ENCODE measurements at places on chromosomes 11 and 22. TPM values are rescaled to one million over a fixed set of nuclear protein-coding genes. Genes with fewer than 3 reads are reported as not detected.

GRCh38 chr22:49402169-49402568 lies 425.5 kb downstream of the BRD1 start:
- no peak overlapping the region for H3K4me3 ChIP-seq
- no peak for DNase-seq
- H3K27me3 ChIP-seq: peaks cover 89% of the 10 kb centered on the region

DNA sequence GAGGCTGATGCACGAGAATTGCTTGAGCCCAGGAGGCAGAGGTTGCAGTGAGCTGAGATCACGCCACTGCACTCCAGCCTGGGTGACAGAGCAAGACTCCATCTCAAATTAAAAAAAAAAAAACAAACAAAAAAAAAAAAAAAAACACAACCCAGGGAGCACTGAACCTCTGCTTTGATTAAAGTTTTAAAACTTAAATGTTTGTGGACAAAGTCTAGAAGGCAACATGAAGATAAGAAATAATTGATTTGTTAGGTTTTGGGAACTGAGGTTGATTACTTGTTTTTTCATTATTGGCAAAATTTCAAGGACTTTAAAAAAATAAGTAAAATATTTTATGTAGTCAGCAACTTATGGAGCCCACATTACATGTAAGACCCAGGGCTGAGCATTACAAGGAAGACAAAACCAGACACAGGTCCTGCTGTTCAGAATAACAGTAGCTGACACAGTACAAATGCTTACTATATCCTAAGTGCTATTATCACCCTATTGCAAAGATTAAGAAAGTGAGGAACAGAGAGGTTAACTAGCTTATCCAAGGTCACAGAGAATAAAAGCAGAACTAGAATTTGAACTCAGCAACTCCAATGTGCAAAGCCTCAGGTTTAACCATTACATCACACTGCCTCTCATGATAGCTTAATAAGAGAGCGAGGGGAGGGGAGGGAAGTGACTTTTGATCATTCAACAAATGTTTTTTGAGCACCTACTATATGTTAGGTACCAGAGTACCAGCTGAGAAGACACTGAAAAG lies 2.3 kb upstream of the CRY2 start:
- no peaks in the 10 kb centered on the region for H3K27me3 ChIP-seq
- DNase-seq: no peak
- H3K27ac ChIP-seq: no peak overlapping the region
- H3K36me3 ChIP-seq: no peaks in the 10 kb centered on the region
- H3K4me1 ChIP-seq: peaks cover 49% of the 10 kb centered on the region

GRCh38 chr11:7513234-7514098 lies at the start of gene PPFIBP2:
TSS of gene PPFIBP2 (plus strand) at chr11:7513999. CDS start at chr11:7549476, 35,477 bp downstream.
- peak within 1 kb of the TSS; percentile 96 for H3K27ac ChIP-seq
- DNase-seq: peak; percentile 87
- H3K36me3 ChIP-seq: no peaks in the 10 kb centered on the region

GRCh38 chr11:95521133-95521542 lies 268.4 kb downstream of the FAM76B start:
- no peaks in the 10 kb centered on the region for H3K4me1 ChIP-seq
- H3K4me3 ChIP-seq: no peak overlapping the region
- H3K27ac ChIP-seq: no peak overlapping the region
- no peaks in the 10 kb centered on the region for H3K27me3 ChIP-seq
- H3K36me3 ChIP-seq: no peaks in the 10 kb centered on the region

GRCh38 chr11:68550485-68550817 lies 89.9 kb downstream of the PPP6R3 start:
- no peaks in the 10 kb centered on the region for H3K27me3 ChIP-seq
- H3K36me3 ChIP-seq: peaks cover 38% of the 10 kb centered on the region
- H3K27ac ChIP-seq: peak overlapping the region; percentile 55
- no peak overlapping the region for H3K4me3 ChIP-seq
- no peak for DNase-seq

GRCh38 chr11:2694995-2695939 lies 4.5 kb downstream of the KCNQ1OT1 start:
- H3K27ac ChIP-seq: no peak overlapping the region
- peaks cover 63% of the 10 kb centered on the region for H3K4me1 ChIP-seq
- no peaks in the 10 kb centered on the region for H3K27me3 ChIP-seq
- no peaks in the 10 kb centered on the region for H3K36me3 ChIP-seq

DNA sequence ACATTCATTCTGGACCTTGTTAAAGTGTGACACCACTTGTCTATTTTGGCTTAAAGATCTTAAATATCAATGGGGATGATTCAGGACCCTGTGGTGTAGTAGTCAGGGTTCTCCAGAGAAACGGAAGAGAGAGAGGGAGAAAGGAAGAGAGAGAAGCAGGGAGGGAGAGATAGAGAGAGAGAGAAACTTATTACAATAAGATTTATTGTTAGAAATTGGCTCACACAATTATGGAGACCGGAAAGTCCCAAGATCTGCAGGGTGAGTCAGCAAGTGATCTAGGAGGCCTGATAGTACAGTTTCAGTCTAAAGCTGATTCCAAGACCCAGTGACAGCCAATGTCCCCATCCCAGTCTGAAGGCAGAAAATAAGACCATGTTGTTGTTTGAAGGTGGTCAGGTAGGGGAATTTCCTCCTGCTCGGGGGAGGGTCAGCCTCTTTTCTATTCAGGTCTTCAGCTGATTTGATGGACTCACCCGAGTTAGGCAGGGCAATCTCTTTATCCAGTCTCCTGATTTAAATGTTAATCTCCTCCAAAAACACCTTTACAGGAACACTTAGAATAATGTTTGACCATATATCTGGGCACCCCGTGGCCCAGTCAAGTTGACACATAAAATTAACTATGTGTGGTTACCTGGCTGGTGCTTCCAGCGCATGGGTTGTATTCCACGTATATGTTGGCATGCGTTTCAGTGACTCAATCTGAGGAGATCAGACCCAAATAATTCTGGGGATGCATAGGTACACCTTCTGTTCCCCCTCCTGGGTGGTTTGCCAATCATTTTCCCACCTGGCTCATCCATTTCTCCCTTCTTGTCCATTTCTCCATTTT lies 1350.5 kb downstream of the TBC1D22A start:
- no peak overlapping the region for H3K27ac ChIP-seq
- no peak overlapping the region for H3K4me3 ChIP-seq
- H3K27me3 ChIP-seq: peaks cover 32% of the 10 kb centered on the region
- H3K4me1 ChIP-seq: no peaks in the 10 kb centered on the region

DNA sequence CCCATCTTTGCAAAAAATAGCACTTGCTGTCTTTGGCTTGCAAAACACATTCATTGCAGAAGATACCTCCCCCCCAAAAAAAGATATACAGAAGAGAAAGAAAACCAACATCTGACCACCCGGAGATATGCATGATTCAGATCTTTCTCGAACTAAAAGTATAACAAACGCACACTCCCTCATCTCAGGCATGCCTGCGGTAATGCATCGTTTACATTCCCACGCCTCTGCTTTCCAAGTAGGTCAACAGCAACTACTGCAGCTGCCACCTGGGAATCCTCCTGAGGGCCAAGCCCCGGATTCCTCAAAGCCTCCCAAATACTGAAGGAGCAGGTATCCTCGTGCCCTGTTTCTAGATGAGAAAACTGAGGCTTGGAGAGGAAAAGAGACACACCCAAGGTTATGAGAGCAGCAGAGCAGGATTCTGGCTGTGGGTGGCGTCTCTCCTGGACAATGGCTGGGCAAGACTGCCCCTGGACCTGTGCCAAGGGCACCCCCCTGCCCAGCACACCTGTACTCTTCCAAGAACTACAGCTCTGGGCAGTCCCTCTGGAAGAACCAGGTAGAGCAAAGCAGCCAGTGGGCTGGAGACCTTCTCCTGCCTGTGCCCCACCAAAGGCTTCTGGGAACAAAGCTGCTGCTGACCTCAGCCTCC lies 38.1 kb downstream of the NUP50 start:
- no peak for DNase-seq
- peaks cover 60% of the 10 kb centered on the region for H3K36me3 ChIP-seq
- no peaks in the 10 kb centered on the region for H3K4me1 ChIP-seq

DNA sequence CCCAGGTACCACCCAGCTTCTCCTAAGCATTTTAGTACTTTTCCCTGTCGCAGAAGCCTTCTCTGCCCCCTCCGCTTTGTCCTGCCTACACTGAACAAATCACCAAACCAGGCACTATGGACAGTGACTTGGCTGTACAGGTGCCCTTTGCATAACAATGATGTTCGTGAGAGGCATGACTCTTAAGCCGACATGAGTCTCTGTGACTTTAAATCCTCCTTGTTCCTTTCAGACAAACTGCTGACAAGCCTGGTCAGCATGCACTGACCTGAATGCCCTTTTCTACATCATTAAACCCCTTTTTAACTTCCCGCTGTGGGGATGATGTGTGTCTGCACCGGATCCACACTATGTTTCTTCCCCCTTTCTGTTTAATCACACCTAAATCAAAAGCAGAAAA lies 16.6 kb downstream of the CAVIN3 start:
- no peaks in the 10 kb centered on the region for H3K36me3 ChIP-seq
- H3K4me3 ChIP-seq: no peak overlapping the region
- H3K27me3 ChIP-seq: peaks cover 3% of the 10 kb centered on the region
- no peaks in the 10 kb centered on the region for H3K4me1 ChIP-seq

DNA sequence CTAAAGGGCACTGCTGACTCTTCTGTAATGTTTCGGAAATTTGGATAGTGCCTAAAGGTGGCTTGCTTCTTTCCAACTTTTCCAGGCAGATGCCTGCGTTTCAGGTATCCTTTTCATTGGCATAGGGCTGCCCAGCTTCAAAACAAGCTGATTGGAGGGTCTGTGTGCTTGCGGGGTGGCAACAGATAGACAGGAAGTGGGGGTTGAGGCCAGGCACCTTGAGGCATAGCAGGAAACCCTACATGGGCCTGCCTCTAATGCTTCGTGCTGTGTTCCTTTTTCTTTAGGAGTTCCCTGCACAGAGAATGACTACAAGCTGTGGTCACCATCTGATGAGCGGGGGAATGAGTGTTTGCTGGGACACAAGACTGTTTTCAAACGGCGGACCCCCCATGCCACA lies 92.2 kb upstream of the SORL1-AS1 start:
- DNase-seq: no peak
- no peaks in the 10 kb centered on the region for H3K4me1 ChIP-seq
- no peak overlapping the region for H3K4me3 ChIP-seq
- no peak overlapping the region for H3K27ac ChIP-seq
- no peaks in the 10 kb centered on the region for H3K36me3 ChIP-seq

DNA sequence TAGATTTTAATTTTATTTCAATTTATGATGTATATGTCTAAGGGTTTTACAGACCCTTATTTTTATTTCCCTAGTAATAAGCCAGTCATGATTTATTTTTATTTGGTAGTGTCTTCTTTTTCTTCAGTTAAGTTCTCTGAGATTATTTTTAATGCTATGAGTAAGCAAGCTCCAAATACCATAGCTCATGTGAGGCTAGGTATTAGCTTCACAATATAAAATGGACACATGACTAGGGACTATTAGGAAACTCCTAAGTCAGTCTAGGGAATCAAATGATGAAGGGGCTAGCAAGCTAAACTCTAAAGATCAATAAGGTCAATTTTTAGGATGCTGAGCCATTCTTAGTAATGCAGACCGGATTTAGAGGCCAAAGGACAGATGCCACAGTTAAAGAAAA lies 45.9 kb downstream of the CKAP5 start:
- no peak for DNase-seq
- peaks cover 24% of the 10 kb centered on the region for H3K4me1 ChIP-seq

GRCh38 chr11:68734111-68734510 lies 17.2 kb downstream of the TESMIN start:
- no peaks in the 10 kb centered on the region for H3K36me3 ChIP-seq
- no peak for DNase-seq
- H3K4me1 ChIP-seq: no peaks in the 10 kb centered on the region
- H3K27ac ChIP-seq: no peak overlapping the region
- no peaks in the 10 kb centered on the region for H3K27me3 ChIP-seq

DNA sequence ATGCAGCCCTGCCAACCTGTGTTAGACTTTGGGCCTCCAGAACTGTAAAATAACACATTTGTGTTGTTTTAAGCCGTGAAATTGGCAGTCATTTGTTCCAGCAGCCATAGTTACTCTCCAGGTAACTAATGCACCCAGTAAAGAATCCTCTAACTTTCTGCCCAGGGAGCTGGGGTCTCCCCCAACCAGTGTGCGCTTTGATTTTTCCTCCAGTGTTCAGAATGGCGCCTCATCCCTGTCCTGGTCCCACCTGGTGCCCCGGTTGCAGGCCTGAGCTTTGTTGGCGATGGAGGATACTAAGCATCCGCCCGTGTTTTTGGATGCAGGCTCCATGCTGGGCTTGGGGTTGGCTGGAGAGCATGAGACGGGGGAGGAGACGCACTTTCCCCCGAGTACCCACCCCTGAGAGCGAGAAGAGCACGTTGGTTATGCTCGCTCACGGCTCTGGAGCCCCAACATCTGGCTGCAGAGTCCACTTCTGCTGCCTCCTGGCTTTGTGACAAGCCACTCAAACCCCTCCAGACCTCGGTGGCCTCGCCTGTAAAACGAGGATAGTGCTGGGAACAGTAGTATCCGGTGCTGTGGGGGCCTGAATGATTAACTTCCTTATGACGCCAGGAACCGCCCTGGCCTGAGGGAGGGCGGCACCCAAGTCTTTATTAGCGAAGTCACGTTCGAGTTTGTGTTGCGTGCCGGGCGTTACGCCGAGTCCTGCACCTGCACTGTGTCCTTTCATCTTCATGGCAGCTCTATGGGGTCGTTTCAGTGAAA lies 25.8 kb downstream of the MRGPRD start:
- peak overlapping the region; percentile 29 for H3K4me3 ChIP-seq
- H3K27me3 ChIP-seq: no peaks in the 10 kb centered on the region
- H3K27ac ChIP-seq: no peak overlapping the region

GRCh38 chr11:1202776-1203504 lies 19.9 kb upstream of the MUC5B start:
- no peaks in the 10 kb centered on the region for H3K36me3 ChIP-seq
- peaks cover 7% of the 10 kb centered on the region for H3K4me1 ChIP-seq
- DNase-seq: peak; percentile 49

- peak; percentile 71 for DNase-seq
- H3K4me1 ChIP-seq: peaks cover 46% of the 10 kb centered on the region
- no peaks in the 10 kb centered on the region for H3K36me3 ChIP-seq
- peak within 1 kb of the TSS; percentile 92 for H3K27ac ChIP-seq
Observed at GRCh38 chr11:60951904-60952741, at the start of gene SLC15A3. TSS of gene SLC15A3 (minus strand) at chr11:60952176. CDS start at chr11:60951551, 625 bp downstream.

GRCh38 chr11:21053466-21053865 lies 384.1 kb downstream of the NELL1 start:
- no peak overlapping the region for H3K4me3 ChIP-seq
- H3K27me3 ChIP-seq: no peaks in the 10 kb centered on the region
- no peaks in the 10 kb centered on the region for H3K4me1 ChIP-seq
- no peak for DNase-seq
- no peak overlapping the region for H3K27ac ChIP-seq

DNA sequence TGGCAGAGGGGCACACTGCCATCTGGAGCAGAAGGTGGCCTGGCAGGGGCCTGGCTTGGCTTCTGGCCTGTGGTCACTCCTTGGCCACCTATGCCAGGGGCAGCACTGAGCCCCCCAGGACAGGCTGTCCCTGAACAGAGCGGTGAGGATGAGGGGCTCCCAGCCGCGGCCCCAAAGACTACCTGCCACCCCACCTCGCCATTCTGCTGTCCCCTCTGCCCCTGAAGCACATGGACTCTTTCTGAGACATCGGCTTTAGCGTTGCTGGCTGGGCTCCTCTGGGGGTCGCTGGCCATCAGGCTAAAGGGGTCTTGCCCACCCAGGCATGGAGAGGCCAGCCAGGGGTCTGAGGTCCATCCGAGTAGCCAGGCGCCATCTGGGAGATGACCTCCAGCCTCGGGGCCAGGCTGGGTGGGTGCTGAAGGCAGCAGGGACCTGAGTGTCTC lies 87.8 kb downstream of the WNT7B start:
- peak; percentile 12 for DNase-seq
- peaks cover 20% of the 10 kb centered on the region for H3K4me1 ChIP-seq
- no peak overlapping the region for H3K4me3 ChIP-seq
- H3K27ac ChIP-seq: no peak overlapping the region

Gene BRSK2
- total RNA-seq: 0.52 TPM

Gene OR10G7
- not detected for total RNA-seq

Gene PGA3
- total RNA-seq: 0.19 TPM

Gene FDX1
- total RNA-seq: 26.3 TPM

Gene RTN4RL2
- total RNA-seq: 1.3 TPM

Gene LRRC32
- total RNA-seq: 35.1 TPM

Gene BARX2
- total RNA-seq: not detected

Gene MS4A12
- not detected for total RNA-seq

Gene IRAG1
- 5.1 TPM for total RNA-seq
